ENCODE measurements at places on chromosomes 2 and 18.

DNA sequence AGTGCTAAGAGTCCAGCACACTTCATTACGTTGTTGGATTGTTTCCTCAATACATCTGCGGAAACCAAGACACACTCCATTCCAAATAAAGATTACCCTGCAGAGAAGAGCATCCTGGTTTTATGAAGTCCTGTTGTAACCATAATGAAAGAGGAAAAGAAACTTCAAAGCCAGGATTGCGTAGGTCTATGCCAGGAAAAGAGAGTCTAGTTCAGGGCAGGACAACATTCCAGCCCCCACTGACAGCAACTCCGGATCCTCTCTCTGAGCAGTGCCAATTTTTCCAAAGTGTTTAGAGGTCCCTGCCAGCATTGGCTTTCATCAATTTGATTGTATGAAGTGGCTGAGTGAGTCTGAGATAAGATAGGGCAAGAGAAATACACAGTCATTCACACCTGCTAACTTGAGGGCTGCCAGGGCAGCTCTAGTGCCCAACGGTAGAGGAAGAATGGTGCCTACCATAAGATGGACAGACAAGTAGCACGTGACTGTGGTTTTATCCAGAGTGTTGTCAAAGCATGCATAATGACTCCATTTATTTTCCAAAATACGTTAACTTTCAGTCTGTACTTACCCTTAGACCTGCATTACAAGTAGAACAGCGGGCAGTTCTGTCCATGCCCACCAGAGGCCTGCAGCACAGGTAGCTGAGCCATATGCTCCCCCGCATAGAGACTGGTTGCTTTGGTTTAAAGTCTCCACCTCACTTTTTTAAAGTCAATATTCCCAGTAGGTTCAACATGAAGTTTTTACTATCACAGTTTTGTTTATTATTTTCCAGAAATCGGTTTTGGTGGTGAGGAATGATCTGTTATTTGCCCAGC, 23.7 kb downstream of the PIEZO2 start:
- DNase-seq, result no peak

GRCh38 chr2:9717886-9718451, 87.2 kb upstream of the YWHAQ start:
- DNase-seq, result no peak

DNA sequence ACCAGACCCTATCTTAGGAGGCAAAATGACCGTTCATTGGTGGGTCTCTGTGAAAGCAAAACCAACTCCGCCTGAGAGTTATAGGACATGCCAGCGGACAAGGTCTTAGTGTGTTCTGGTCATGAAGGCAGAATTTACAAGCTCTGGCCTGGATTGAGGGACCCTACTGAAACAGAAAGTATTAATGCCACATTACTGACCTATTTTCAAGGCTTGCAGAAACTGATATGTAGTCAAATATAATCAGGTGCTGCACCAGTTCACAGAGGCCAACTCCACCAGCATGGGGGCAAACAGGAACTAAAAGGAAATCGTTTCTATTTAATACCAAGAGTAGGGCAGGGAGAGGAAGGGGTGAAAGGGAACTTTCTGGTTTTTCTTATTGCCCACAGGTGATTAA, 19.7 kb downstream of the TYMS start:
- DNase-seq, result no peak

DNA sequence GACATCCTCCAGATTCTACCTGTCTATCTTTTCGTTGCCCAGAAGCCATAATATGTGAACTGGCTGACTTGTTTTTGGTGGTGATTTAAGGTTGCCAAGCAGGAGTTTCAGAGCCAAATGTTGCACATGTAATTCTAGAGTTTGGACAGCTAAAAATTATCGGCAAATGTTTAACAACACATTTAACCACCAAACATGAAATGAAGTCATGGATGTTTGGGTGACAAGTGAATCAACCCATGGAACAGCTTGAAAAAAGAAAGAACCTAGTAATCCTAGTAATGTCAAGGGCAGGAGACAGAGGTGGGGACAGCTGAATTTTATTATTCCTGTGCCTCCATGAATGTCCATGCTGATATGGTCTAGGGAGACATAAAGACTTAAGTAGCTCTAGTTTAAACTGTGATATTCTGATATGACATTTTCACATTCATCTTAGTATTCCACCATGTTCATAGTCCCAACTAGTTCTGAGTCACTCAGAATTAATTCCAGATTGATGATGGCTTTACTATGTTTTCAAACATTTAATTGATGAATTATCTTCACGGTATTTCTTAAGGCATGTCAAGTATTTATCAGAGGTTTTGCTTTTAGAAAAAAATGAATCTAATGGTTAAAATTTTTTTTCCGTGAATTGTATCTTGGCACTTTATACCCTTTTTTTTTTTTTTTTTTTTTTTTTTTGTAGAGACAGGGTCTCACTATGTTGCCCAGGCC, 101.7 kb downstream of the SOCS6 start:
- DNase-seq, result no peak

GRCh38 chr18:3875961-3876360, 426.0 kb downstream of the TGIF1 start:
- DNase-seq, result no peak

DNA sequence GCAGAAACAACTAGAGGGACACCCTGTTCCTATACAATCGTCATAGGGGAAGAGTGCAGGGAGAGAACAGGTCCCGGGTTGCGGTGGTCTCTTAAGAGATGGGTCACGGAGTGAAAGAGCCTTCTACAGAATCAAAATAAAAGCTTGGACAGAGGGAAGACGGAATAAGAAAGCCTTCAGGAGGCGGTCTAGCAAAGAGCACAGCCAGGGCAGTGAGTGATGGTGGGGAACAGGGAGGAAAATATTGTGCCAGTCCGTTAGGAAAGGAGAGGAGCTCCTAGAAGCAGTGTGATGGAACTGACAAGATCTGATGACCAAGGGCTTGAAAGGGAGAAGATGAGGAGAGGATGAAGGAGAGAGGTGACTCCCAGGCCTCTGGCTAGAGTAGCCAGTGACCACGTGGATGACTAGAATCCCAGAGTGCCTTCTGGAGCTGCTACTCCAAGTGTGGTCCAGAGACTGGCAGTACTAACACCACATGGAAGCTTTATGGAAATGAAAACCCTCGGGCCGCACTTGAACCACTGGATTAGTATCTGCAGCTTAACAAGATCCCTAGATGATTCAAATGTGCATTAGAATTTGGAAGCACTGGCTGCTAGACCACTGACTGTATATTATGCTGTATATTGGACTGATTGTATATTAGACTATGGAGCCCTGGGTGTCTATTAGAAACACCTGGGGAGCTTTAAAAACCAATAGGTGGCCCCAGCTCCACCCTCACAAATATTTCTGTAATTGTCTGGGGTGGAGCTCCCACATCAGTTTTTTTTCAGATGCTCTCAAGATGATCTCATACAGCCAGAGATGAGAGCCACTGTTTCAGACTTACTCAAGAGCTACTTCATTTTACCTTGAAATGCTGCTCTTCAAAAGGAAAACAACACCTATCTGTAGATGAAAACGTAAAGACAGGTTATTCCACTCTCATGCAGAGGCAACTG, 1.1 kb upstream of the EVA1A start:
- DNase-seq, result no peak

DNA sequence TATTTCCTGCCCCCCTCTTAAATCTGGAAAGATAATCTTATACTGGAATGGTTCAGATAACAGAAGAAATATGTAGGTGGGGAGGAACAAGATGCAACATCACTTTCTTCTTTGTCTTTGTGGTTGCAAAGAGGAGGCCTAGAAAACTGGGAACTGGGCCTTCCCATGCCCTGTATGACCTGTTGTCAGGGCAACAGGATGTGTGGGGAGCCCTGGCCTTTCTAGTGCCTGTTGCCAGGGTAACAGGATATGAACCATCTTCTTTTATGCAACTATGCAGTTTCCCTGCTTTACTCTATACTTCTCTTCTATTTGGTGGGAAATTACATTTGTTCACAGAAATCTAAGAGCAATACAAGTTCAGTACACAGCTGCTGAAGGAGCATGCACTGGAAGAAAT, 79.8 kb upstream of the PDE1A start:
- no peak for DNase-seq

DNA sequence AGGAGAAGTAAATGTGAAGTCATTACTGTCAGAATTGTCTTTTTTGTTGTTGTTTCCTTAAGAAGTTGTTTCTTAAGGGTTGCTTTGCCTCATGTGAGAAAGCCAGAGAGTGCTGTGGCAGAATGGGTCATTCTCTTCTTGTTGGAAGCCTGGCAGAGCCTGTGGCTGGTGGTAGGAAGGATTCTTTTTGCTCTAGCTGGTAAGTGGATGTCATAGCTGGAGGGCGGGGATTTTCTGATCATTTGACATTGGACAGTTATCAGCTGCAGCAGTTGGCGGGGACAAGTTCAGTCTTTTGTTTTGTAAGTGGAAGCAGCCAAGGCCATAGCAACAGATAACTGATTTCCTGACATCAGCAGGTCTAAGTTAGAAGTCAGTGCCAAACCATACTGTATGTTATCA, 5.5 kb upstream of the RMDN2 start:
- DNase-seq, result no peak

DNA sequence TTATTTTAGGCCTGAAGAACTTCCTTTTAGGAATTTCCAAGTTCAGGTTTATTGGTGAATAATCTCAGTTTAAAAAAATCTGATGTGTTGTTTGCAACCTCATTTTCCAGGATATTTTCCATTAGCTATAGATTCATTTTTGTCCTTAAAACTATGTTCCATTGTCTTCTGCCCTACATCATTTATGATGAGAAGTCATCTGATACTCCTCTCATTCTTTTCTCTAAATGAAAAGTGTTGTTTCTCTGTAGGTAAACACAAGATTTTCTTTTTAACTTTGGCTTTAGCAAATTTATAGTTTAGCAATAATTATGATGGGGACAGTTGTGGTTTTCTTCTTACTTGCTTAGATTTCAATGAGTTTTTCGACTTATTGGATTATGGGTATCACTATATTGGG, 427.3 kb downstream of the DCDC2C start:
- no peak for DNase-seq

DNA sequence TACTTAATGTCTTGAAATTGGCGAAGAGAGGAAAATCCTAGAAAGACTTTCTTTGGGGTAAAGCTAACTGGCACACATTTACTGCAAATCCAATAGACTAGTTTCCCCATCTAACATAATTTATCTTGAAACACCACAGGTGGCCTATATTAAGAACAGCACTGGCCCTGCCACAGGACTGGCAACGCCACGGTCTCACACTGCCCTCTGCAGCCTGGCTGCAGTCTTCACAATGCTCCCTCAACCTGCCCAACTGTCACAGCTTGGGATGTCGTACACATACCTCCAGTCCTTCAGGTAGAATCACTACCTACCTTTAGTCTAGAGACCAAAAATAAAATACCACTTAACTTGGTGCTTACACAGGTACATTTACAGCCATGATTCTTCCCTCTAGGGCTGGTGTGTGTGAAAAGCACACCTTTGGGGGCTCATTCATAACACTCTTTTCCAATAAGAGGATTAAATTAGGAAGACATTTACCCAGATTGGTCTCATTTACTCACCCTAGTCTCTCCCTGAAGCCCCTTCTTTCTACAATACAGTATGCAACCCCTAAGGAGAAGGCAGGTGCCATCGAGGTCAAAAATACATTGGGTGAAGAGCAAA, 222.2 kb downstream of the C1D start:
- DNase-seq, result no peak

DNA sequence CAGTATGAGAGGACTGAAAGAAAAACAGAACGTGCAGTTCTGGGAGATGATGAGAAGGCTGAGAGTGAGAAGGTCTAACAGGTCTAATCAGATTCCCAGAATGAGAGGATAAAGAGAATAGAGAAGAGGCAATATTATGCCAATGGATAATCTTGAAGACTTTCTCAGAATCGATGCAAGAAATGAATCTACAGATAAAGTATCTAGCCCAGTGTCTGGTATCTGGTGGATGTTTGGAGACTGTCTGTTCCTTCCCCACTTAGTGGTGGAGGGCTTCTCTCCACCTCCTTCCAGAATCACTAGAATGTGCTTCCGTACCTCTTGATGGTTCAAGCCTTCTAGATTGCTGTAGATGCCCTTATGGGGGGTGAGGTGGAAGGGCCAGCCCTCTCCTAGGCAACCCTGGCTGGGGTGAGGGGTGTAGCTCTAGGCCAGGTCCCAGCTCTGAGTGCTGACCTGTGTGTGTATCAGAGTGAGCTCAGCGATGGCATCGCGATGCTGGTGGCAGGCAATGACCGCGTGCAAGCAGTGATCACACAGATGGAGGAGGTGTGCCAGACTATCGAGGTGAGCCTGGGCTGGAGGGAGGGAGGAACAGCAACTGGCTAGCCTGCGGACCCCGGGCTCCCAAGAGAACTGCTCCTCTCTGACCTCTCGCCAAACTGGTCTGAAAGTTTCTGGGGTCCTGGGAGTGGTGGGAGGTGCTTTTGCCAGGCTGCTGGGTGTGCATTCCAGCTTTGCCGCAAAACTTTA, 3.6 kb downstream of the UCN start:
- no peak for DNase-seq

DNA sequence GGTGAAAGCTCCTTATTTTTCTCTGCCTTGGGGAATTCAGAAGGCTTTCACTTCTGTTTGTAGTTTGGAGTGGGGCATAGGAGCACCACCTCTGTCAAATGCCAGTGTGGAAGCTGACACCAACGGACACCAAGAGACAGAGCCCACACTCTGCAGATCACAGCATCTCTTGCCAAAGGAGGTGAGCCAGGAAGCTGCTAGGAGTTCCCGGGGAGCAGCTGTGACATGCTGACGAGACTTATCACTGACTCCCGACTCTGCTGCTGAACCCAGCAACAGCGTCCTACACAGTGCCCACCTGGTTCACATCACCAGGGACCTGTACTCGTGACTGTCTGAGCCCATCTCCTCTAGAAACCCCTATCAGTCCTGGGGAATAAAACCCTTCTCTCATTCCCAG, 8.1 kb downstream of the TEX51 start:
- DNase-seq, result no peak

DNA sequence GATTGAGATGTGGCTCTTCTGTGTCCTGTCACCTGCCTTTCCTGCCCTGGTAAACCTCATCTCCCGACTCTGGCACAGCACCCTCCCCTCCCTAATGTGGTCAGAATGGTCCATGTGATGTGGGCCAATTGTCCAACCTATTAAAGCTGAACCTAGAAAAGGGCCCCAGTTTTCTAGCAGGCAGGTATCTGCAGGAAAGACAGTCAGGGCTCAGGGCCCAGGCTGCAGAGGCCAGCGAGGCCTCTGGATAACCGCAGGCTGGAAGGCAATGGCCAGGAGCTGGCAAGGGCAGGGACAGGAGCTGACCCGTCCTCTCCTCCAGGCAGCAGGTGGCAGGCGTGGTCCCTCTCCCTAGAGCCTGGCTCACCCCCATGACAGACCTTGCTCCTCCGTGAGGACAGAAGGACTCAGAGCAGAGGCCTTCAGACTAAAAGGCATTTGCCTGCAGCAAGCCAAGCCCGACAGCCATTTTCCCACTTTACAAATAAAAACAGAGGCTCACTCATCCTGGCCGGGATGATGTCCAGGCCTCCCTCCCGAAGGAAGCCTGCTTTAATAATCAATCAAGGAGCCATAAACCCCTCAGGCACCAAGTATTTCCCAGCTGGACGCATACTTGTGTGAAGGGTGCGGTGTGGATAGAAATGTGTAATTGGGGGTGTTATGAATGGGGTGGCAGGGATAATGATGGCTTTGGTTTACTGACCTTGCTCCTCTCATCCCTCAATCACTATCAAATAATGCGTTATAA, 107.1 kb downstream of the TWIST2 start:
- DNase-seq, result no peak

- DNase-seq, result no peak
These were observed 766.8 kb upstream of the FAM98A start for GRCh38 chr2:34365932-34366331.
